ENCODE measurements at places on chromosomes 5 and 9.

GRCh38 chr5:179975713-179976134 is 68.0 kb upstream of the TBC1D9B start:
- no peak for DNase-seq

GRCh38 chr9:93011114-93011513 is 47.4 kb upstream of the SUSD3 start:
- DNase-seq = no peak

DNA sequence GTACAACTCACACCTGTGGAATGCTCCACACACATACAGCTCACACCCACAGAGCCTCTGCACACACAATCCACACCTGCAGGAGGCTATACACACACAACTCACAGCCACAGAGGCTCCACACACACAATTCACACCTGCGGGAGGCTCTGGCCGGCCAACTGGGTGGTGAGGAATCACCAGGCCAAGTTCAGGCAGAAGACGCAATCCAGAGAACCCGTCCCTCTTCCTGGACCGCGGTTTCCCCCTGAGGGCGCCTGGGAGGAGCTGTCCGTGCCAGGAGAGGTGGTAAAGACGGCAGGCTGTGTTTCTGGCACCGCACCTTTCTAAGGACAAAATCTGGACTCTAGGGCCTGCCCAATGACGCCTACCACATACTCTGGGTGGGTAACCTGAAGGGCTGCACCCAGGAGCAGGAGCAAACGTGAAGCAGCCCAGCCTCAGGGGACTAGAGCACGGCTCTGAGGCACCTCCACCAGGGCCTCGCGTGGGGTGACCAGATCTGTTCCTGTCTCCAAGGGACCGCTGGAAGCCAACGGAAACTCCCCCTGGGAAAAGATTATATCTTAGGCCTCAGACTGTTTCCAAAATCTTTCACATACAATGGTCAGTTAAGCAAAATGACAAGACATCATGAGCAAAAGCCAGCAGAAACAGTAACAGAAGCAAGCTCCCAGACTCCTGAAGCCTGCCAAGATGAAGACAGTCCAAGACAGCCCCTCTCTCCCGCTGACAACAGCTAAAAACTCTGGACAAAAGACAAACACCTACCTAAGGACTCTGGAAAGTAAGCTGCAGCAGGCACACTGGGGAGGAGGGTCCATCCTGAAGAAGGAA is 16.9 kb downstream of the CAMSAP1 start:
- DNase-seq = no peak

GRCh38 chr5:61332851-61333320 is 828 bp downstream of the ZSWIM6 start:
- peak; percentile 74 for DNase-seq

- DNase-seq = no peak
Measured at GRCh38 chr9:121857928-121858327, 206.5 kb downstream of the DAB2IP start.

GRCh38 chr9:88835038-88835466 is 156.2 kb upstream of the S1PR3 start:
- DNase-seq = peak; percentile 31

DNA sequence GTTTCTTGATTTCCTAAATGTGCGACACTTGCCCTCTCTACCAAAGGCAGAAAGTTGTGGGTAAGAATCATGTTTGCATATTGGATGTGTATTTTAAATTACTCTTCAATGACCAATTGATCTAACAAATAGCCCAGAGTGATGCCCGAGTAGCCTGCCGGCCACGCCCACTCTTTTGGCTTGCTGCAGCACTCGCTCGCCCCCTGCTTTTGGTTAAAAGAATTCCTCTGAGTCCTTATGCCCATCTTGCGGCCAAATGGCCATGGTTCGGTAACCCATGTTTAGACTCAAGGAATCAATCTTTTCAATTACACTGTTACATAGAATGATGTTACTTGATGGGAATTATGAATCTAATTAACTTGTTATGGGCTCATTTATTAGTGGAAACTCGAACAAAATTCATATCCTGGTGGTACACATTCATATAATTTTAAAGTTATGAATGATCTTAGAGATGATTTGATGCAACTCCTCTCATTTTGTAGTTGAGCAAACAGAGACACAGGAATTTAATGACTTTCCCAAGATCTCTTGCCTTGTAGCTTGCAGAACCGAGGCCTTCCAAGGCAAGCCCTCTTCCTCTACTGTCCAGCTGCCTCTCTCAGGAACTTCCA is 36.5 kb downstream of the PPIC start:
- DNase-seq = peak; percentile 54

DNA sequence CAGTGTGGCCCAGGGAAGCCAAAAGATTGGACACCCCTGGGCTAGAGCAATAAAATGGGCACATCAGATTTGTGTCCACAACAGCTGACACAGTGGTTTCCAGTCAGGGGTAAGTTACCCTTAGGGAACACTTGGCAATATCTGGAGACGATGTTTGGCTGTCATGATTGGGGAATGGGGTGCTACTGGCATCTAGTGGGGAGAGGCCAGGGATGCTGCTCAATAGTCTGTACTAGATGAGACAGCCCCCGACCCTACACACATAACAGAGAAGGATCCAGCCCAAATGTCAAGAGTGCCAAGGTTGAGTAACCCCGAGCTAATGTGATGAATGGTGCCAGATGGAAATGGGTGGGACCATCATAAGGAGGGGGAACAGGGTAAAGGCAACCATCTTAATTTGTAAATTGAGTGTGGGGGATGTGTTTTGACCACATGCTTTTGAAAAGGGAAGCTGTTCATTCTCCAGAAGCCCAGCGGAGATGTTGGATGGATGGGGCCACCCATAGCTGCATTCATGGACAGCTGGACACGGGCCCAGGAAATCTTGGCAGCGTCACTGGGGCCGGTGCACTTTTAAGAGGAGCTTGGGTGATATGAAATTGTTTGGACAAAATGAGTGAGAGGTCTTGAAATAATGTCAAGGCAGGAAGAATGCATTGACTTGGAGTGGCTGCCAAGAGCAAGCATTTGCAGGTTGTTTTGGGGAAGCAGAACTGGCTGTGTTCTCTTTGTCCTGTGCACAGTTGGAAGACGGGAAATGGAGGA is 33.4 kb downstream of the SYK start:
- peak; percentile 64 for DNase-seq

GRCh38 chr5:148398698-148399121 is 15.0 kb downstream of the FBXO38 start:
- DNase-seq = no peak

DNA sequence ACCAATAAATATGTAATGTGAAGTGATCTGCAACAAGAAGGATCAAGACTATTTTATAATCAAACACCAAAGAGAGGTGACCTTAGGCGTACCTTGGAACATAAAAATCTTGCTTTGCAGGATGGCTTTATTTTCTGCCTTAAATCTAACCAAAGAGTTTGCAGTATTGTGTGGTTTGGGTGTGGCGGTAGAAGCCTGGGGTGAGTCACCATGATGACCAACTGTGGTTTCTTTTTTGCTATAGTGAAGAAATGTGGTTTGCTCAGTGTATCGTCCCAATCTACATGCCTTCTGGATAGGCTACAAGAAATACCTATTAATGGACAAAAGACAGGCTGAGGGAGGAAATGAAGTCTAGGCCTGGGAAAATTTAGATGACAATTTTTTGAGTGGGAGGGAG is 5.1 kb upstream of the CAST start:
- peak; percentile 29 for DNase-seq

DNA sequence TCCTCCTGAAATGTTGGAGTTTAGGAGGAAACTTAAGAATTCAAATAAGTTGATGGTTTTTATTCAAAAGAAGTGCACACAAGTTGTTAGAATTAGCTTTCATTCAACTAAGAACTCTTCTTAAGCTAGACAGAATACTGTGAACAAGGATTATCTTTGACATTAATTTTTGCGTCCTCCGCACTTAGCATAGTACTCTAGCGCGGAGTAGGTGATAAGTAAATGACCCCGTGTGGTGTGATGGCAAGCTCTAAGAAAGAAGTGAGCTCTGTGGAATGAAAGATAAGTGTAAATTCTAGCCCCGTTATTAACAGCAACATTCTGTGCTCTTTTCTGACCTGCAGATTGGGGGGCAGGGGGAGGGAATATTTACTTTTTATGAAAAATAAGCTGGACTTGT is 1.0 kb downstream of the BRIX1 start:
- no peak for DNase-seq

DNA sequence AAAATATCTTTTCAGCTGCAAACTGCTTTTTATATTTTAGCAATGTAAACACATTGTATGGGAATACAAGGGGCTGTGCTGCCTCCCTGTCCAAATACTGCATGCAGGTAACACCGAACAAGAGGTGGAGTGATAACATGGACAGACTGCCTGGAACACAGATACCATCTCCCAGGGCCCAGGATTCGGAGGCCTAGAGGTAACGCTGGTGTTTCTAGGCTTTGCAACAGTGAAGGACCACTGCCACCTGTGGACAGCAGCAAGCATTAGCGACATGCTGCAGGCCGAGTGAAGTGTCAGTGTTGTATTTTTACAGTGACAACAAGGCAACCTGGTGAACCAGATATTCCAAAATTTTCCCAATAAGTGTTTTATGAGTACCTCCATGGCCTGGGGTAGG is 379.1 kb downstream of the DMRT2 start:
- DNase-seq = peak; percentile 20

GRCh38 chr5:122083535-122083934 is 5.5 kb upstream of the LOX start:
- no peak for DNase-seq

- DNase-seq = no peak
Measured at GRCh38 chr9:89386797-89387196, 68.5 kb downstream of the SECISBP2 start.

DNA sequence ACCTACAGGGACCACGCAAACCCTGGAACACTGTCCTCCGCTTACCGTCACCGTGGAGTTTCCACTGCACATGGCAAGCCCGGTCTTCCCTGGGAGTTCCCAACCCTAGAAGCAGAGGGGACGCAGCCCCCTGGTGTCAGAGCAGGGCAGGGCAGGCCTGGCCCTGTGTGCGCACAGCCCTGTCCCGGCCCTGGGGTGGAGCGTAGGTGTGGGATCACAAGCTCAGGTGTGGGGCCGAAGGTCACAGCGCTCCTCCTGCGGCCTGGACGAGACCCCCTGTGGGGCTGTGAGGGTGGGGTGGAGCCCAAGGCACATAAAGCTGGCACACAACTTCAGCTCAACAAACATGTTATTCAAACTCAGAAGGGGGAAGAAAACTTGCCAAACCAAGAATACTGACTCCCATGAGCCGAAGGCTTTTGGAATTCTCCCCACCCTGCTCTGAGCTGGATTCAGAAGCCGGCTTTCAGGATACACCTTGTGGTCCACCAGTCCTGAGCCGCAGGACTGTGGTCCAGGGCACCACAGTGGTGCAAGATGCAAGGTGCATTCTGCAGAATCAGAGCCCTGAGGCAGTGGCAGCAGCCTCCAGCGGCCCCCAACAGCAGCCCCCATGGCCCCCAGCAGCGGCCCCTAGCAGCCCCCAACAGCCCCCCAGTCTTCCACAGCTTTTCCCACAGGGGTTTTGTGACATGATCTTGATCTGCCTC is 11.8 kb upstream of the EXOC3 start:
- peak; percentile 79 for DNase-seq

- peak; percentile 26 for DNase-seq
Measured at GRCh38 chr5:174348311-174348981, 302.9 kb downstream of the NSG2 start.

- no peak for DNase-seq
Measured at GRCh38 chr5:80054682-80055081, 19.5 kb downstream of the THBS4 start.

DNA sequence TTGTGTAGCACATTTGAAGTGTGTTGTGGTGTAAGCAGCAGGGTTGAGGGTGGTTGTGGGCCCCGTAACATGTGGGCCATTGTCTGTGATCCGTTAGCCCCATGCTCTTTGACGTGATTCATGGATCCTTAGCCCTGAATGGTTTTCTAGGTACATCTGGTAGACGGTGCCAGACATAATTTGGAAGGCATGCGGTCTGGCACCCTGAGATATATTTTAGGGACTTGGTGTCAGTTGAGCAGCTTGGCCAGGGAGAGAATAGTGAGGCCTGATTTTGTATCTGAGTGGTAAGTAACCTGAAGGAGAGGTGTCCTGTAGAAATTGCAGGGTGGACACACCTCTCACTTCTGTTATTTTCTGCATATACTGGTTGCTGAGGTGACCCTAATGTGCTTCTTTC is 10.9 kb downstream of the SH3GL2 start:
- DNase-seq = no peak

- no peak for DNase-seq
Measured at GRCh38 chr5:131563434-131564228, 71.4 kb downstream of the RAPGEF6 start.

GRCh38 chr9:72930828-72931227 is 22.0 kb downstream of the ALDH1A1 start:
- no peak for DNase-seq

- DNase-seq = no peak
Measured at GRCh38 chr5:144131261-144131660, 39.2 kb downstream of the YIPF5 start.

- DNase-seq = no peak
Measured at GRCh38 chr5:138926257-138926656, 51.1 kb upstream of the LRRTM2 start.

- DNase-seq = no peak
Measured at GRCh38 chr9:38234479-38235170, 157.9 kb upstream of the ALDH1B1 start.

DNA sequence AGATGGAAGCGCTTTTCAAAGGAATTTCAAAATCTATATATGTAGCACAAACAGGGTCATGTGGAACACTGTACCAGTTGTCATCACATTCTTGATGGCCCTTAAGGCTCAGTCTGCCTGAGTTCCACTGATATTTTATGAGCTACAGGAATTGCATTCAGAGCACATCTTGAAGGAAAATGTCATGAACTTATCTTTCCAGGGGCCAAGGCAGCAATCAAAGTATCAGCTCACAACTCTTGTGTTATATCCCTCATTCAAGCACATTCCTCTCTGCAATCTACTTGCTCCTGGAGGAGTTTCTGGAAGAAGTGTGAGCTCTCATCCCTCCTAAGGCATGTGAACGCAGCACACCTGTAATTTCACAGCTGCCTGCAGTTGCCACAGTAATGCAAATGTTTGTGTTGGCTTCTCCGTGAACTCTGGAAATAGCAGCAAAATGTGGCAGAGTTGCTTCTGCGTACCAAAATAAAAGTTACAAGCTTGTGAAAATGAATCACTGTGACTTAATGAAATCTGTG is 89.7 kb upstream of the EQTN start:
- no peak for DNase-seq

DNA sequence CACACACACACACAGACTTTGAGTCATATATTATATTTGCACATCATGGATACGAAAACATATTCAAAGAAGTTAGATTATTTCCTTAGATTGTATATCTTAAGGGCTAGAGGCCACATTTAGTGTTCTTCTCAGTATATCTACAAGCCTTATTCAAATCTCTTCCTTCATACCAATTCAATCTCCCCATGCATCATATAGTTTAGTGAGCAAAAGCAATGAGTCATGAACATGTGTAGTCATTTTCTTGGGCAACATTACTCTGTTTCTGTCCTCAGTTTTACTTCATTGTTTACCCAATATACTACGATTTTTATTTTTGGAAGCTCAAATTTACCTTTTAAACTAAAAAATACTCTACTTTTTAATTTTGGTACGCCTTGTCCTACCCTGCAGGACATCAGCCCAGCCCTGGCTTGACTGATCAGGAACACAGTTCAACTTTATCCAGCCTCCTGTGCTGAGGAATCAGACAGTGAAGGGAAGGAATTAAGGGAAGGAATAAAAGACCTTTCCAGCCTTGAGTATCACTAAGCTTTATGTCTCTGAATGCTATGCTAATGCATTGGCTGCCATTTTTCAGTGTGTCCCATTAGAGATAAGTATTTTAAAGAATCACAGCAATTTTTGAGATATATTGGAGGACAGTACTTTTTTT is 101.7 kb upstream of the FST start:
- no peak for DNase-seq

GRCh38 chr5:122916490-122916889 is 71.1 kb downstream of the SNX24 start:
- DNase-seq = no peak

GRCh38 chr9:124267271-124267807 is 9.6 kb downstream of the NEK6 start:
- no peak for DNase-seq

Measured in right cardiac atrium (tissue), 5 donors.